ENCODE measurements at places on chromosomes 4 and X.

DNA sequence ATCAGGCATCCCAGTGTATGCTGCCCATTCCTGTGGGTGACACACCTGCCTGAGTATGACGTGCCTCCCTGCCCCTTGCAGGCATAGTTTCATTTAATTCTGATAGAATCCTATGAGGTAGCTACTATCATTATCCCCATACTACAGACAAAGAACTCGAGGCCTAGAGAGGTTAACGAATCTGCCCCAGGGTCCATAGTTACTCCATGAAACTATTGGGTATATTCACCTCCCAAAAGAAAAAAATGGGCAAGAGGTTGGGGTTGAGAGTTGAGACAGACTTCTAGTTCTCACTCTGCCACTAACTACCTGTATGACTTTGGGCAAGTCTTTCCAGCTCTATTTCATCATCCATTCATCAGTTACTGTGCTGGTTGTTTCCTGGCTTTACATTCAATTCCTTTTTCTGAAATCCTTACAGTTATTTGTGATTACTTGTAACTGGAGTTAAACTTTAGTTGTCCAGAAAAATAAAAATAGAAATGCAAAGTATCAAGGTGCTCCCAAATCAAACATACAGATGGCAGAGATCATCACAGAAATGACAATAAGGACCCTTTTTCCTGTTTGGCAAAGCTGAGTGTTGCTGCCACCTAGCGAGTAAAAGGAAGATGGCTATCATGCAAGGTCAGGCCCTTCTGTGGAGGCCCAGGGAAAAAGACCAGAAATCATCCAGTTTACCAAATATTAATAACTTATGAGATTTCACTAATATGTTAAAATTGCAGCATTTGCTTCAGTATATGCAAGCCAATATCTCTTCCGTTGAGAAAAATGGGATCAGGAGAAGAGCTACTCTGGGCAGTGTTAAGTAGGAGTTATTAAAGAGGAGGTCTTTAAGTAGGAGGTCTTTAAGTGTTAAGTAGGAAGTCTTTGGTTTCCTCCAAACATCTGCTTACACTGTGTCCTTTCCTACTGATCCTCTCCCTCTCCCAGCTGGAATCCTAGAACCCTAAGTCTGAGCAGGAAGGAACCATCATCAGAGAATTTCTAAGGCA is 17.1 kb upstream of the MAP7D3 start:
- peak; percentile 8 for DNase-seq

- no peak for DNase-seq
Measured at GRCh38 chrX:152892999-152893891, 4.6 kb upstream of the ZNF185 start.

DNA sequence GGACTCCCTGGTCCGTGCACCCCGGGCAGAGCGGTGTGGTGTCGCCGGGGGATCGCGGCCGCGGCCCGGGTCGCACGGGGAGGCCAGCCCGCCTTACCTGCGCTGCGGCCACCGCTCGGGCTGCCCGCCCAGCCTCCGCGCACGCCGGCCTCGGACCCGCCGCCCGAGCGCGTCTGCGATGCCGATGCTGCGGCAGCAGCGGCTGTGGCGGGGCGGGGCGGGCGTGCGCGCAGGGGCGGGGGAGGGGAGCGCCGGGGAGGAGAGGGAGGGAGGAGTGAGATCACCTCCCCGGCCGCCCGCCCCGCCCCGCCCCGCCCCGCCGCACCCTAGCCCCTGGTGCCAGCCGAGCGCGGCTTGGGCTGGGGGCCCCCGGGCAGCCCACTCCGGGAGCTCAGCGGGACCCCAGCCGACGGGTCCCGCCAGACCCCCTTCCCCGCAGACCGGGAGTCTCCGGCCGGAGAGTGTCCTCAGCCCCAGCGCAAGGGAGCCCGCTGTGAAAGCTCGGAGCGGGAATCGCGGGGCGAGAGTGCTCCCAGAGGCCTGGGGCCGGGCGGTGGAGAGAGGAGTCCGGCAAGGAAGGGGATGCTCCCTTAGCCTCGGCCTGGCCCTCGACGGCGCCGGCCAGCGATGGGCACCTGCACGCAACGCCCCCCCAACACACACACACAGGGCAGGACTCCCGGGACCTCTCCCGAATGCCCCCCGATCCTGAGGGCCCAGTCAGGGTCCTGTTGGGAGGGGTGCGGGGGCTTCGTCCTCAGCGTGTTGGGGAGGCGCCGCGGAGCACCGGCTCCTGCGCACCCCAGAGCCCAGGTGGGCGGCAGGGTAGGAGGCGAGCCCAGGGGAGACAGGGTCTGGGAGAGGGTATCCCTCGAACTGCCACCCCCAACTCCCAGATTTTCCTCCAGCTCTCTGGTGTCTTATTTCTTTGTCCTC is at the start of gene L1CAM:
TSS of gene L1CAM (minus strand) at position 206 of the 936 bp plus-strand sequence. CDS start 10,337 bp downstream, outside the sequence.
- no peak for DNase-seq

DNA sequence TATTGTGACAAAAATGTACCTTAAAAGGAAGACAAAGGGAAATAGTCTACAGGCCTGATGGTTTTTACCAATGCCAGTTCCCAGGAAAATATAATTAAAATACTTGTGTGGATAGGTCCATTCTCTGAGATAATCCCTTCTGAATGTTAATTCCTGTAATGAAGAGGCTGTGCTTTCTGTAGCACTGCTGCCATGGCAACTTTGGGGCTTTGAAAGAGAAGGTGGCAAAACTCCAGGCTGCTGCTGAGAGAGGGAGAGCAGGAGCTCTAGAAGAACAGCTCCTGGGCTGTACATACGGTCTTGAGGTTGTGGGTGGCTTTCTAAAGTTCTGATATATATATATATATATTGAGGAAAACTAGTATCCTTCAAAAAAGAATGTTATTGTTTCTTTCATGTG is 125.4 kb downstream of the PDLIM5 start:
- DNase-seq = no peak

- DNase-seq = no peak
Measured at GRCh38 chrX:82589410-82589809, 918.7 kb upstream of the POU3F4 start.

DNA sequence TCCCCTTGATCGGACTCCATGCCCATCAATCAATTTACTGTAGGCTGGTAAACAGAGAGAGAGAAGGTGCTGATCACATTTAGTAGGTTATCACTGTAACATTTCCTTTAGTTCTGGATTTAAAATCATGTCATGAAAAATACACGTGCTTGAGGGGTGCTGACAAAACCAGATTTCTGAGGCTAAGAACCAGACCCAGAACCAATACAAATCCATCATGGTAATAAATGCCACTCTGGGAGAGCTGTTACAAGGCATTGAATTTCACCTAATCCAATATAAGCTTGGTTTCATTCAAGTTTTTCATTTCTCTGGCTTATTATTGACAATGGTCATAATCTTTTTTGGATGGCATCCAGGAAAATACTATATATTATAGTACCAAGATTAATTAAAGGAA is 54.5 kb downstream of the FBXO8 start:
- DNase-seq = no peak

DNA sequence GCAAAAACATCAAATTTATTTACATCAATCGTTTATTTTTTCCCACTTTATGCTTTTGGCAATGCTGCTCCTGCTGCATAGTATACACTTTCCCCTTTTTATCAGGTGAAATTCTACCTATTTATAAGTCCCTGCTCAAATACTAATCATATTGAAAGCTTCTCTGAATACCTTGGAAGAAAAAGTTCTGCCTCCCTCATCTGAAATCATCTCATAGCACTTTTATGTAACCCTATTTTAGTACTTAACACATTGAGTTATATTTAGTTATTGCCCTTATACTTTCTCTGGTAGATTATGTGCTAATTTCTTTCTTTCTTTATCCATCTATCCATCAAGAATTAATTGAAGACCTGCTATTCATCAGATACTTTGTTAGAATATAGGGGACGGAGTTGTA is 1.1 kb upstream of the WDR17 start:
- no peak for DNase-seq

GRCh38 chr4:121800961-121801714 is at the start of gene EXOSC9:
EXOSC9 (plus strand) TSS chr4:121801323; CDS start chr4:121801425, 102 bp downstream.
- DNase-seq = peak; percentile 94

- DNase-seq = no peak
Measured at GRCh38 chr4:54958236-54958635, 167.2 kb downstream of the KDR start.

DNA sequence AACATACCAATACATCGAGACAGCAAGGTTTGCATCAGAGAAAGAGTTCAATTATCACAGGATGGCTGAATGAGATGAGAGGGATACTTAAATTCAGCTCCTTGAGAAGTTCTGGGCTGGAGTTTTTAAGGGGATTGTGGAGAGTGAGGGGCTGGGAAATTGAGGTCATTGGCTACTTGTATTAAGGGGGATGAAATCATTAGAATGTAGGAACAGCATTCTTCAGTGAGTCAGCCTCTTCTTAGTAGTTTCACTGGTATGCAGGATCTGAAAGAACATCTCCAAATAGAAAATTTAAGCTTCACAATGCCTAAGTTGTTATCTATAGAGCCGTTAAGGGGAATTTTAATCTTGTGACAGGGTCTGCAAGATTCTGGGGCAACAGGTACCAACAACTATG is 211.6 kb upstream of the TAPT1 start:
- no peak for DNase-seq

- DNase-seq = no peak
Measured at GRCh38 chrX:703866-704265, 73.3 kb downstream of the SHOX start.

GRCh38 chrX:150768132-150768485 is 74.9 kb downstream of the MTMR1 start:
- DNase-seq = no peak

- DNase-seq = no peak
Measured at GRCh38 chr4:57501720-57502119, 391.5 kb upstream of the IGFBP7 start.

DNA sequence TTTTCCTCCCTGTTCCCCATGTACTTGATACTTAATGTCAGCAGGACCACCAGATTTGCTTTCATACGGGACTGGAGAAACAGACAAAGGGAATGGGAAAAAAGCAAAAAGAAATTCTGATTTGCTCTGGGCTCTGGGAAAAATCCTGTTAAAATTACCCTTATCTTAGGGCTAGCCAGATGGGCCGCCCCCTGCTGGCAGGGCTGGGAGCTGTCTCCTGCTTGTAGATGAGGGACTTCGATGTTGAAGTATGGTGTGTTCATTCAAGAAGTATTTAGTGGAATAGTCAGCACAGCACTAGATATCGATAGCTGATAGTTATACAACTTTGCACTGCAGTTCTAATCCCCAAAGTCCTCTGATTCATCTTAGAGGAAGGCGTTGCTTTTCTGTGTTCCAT is 45.8 kb downstream of the BCORL1 start:
- DNase-seq = peak; percentile 27

GRCh38 chrX:22746081-22746480 is 253.7 kb upstream of the DDX53 start:
- no peak for DNase-seq

GRCh38 chr4:33062155-33062806 is 2342.1 kb downstream of the PCDH7 start:
- DNase-seq = no peak

DNA sequence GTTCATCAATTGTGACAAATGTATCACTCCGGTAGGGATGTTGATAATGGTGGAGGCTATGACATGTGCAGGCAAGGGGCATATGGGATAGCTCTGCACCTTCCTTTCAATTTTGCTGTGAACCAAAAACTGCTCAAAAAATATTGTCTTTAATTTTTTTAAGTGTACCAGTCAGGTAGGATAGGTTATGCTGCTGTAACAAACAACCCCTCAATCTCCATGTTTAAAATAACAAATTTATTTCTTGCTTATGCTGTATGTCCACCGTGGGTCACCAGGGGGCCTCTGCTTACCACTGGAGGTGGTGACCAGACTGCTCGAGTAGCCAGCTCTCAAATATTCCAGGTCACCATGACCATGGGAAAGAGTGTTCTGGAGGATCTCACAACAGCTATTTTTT is 23.4 kb upstream of the MSX1 start:
- DNase-seq = no peak

DNA sequence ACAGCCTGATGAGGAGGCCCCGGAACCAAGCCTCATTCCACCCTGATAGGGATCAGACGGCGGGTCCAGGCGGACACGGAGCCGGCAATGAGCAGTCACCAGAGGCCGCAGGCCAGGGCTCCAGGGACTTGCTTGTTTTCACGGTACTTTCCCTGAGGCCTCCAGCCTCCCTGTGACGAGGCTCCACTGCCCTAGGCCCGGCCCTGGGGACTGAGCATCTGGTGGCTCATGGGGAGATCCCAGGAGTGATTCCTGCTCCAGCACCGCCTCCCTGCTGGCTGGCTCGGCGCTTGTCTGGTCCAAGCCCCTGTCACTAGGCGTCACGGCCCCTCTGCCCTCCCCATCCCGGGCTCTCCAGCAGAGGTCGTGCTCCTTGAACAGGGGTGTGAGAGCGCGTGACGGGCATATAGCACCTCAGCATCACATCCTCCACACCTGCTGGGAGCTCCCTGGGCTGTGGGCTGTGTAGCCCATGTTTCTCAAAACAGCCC is 14.1 kb downstream of the HTRA3 start:
- no peak for DNase-seq

DNA sequence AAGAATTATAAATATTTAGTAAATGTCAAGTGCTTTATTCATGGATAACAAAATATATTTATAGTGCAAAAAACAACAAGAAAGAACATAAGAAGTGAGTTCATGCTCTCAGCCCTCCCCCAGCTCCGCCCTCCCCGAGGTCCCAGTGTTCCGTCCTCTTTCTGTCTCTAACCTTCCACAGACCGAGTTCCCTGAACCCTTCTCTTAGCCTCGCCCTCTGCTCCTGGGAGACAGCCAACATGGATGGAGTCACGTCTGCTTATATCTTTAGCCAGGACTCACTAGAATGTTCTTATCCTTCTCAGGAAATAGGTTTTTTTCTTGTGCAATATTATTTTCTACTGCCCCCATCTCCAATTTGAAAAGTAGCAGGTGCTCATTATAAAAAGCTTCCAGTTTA is 40.1 kb upstream of the HELT start:
- DNase-seq = no peak

- no peak for DNase-seq
Measured at GRCh38 chr4:28177641-28178040, 1317.0 kb downstream of the STIM2 start.

DNA sequence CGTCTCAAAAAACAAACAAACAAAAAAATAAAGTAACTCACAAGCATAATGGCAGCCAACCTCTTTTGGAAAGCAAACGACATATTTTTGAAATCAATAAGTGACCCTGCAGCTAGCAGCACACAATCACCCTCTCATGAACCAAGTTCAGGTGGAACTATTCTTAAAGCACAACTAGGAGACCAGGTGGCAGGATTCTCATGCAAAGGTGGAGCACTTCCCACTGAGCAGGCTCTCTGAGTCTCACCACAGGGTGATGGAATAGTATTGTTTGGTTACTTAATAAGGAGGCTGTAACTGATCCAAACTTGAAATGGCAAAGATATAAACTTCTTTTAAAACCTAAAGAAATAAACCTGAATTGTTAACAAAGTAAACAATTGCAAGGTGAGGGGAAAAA is 1293.1 kb downstream of the PCDH19 start:
- no peak for DNase-seq

- no peak for DNase-seq
Measured at GRCh38 chr4:183855323-183856190, 49.5 kb upstream of the STOX2 start.
